ENCODE measurements at places on chromosomes 11 and 22.

GRCh38 chr11:112165049-112165448, 1.2 kb upstream of the IL18 start:
- DNase-seq = no peak

DNA sequence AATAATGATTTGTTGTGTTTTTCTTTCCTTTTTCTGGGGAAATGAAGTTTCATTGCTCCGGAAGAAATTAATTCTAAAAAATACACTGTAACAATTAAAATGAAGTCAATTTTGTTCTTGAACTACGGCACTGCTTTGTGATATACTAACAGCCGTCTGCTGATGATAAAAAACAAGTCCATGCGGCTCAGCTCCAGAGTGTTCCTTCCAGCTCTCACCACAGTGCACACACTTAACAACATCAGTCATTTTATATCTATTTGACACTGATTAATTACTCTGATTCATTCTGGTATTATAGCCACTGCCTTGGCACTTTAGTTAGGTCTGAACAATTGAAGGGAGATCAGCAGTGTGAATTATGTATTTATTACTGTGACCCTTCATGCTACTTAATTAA, 97.4 kb upstream of the SLC6A5 start:
- no peak for DNase-seq

DNA sequence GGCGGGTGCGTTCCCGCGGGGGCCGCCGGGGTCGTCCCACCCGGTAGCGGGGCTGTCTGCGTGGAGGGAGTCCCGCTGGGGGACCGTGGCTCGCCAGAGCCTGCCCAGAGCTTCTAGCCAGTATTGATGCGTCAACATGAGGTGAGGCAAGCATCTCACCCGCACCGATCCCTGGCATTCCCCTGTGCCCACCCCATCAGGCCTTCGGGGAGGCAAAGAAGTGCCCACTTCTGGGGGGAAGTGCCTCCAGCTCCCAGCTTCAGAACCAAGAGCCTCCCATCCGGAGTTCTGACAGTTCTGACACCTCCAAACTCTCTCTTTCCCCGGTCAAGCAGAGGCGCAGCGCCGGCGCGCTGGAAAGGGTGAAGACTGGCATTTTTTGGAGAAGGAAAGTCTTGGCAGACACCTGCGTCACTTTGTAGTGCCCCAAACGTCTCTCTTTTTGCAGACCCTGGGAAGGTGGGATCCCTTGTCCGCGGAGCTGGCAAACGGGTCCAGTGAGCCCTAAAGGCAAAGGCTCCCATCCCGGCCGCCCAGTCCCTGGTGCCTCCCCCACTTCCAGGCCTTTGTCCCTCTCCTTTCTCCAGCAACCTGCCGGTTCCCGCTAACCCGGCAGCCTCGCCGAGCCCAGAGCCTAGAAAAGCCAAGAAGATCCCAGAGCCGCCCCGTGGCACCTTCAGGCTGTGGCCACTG, 3.2 kb upstream of the PAX6 start:
- DNase-seq = no peak

GRCh38 chr11:35681163-35681767, 18.7 kb downstream of the TRIM44 start:
- DNase-seq = no peak

DNA sequence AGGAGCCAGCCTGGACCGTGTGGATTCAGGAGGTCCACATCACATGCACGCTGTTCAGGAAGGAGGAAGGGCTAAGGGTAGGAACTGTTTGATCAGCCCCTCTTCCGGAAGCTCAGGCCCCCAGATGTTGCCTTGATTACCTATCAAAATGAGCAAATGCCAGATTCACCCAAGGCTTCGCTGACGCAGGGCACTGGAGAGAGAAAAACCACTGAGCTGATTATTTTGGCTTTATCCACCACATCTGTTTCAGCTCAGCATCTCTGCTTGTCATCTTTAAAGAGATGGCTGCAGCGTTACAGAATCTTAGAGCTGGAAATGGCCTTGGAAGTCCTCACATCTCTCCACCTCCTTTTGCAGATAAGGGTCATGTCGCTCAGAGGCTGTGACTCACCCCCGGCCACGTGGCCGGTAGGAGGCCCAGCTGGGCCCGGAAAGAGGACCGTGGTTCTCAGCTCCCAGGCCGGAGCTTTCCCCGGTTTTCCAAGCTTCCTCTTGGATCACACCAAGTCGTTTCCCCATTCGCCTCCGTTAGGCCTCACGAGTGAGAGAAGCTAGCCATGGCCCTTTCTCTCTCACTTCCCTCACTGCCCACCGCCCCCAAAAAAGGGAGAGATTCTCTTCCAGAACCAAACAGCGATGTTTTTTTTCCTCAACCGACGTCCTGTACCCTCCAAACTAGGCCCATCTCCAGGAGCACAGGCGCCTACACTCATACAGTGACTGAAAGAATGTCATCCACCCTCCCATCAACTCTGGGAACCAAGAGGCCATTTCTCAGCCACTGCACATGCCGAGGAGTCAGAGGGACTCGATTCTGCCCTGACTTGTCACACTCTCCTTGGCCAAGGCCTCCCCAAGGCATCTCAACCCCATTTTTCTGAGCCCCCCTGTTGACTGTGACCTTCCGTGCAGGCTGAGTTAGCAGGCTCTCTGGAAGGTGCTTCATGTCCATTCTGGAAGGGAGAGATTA, 37.6 kb downstream of the LIF start:
- DNase-seq = peak; percentile 81

DNA sequence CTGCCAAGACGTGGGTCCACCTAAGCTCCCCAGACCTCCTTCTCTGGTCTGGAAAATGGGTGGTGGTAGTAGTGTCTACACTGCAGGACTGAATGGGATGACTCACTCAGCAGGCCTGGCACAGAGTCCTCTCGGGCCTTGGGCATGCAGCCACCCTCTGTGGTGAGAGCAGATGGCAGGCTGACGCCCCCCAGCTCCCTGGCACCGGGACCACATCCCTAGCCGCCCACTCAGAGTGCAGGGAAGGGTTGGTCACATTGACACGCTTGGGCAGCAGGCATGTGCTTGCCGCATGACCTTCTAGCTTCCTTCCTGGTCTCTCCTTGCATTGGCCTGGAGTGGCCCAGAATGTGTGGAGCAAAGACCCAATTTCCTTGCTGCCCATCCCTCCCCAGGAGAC, 30.7 kb upstream of the PRODH start:
- DNase-seq = no peak

DNA sequence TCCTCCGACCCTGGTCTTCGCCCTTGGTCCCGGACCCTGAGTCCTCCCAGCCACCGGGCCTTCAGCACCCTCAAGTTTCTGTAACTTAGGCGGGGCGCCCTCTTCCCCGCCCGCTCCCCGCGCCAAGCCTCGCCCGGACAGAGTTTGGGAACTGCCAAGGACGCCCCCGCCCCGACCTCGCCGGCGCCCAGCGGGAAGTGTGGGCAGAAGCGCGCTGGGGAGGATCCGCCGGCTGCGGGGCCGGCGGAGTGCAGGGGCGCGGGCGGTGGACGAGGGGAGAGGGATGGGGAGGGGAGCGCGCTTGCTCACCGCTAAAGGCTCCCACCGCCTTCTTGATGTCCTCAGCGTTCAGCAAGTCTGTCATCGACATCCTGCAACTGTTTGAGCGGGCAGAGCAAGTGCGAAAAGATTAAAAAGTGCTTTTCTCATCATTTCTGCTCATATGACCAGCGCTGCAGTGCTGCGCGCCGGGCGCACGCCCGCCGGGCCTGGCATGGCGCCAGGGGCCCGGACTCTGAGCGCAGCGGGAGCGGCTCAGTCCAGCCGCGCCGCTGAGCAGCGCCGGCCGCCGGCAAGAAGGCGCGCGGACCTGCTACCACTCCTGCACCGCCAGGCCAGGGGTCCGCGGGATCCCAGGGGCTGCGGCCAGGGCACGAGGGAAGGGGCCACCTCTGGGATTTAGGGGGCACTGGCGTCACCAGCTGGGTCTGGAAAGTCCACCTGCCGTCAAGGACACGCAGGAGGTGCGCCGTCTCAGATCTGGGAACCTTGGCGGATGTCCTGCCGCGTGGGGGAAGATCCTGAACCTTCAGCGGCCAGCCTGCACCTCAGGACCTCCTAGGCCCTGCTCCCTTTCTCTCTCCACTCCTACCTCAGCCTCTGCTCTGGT, at the start of gene PVALB:
PVALB (minus strand) TSS at position 400 of the 889 bp plus-strand sequence; CDS start at position 370, 30 bp downstream.
- DNase-seq = no peak

- peak; percentile 55 for DNase-seq
Measured at GRCh38 chr11:94183886-94184264, 55.2 kb downstream of the PANX1 start.

DNA sequence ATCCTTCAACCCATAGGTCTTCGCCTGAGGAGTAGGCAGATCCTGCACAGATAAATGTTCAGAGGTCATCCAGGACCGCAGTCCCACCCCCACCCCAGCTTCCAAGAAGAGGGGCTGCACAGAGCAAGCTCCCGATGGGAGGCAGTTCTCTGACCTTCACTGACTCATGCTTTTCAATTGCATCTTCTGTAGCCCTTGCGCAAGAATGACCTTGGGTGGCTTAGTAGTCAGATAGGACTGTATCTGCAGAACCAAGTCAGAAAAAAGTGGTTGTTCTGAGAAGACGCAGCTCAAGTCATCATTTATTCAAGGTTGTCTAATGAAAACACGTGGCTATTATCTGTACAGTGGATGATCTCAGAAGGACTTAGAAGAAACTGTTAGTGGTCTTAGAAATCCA, 16.4 kb upstream of the GRAMD1B start:
- DNase-seq = no peak
